Stimulated activated CD4-positive, alpha-beta T cell treated with anti-CD3 and anti-CD28 coated beads, Interleukin-2, amount 100 ng/mL, for 48 hours (primary cell): ENCODE measurements at places on chromosomes 7 and 10.
A peak's percentile ranks its signal among the peaks of the same experiment; 100 is the strongest.

DNA sequence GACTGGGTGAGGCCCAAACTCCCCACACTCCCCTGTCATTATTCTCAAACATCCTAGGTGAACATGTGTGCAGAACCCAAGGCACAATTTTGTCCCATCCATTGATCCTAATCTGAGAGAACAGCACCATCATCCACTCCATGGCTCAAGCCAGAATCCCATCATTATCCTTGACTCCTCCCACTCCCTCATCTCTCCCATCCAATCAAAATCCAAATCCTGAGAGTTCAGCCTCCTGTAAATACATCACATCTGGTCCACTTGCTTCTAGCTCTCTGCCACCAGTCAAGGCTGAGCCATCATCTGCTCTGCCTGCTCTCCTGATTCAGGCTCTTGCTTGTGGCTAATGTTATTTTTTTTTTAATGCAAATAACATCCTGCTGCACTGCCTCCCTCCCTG lies 75.9 kb upstream of the SLF2 start:
- no peak for DNase-seq

DNA sequence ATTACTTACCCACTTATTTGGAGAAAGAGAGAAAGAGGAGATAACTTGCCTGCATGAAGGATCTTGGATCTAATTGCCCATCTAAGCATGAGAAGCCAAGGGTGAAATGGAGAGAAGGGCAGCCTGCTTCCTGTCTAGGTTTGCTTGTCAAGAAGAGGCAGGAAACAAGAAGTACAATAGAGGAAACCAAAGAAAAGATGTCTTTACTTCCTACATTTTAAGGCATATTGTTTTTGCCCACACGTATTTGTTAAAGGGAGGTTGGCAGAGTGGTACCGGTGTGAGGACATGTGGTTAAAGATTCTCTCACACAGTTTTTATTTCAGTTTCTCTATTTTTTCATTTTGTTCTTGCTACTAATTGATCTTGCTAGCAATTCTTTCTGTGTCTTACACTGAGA lies 6.0 kb upstream of the TAS2R38 start:
- DNase-seq: no peak

DNA sequence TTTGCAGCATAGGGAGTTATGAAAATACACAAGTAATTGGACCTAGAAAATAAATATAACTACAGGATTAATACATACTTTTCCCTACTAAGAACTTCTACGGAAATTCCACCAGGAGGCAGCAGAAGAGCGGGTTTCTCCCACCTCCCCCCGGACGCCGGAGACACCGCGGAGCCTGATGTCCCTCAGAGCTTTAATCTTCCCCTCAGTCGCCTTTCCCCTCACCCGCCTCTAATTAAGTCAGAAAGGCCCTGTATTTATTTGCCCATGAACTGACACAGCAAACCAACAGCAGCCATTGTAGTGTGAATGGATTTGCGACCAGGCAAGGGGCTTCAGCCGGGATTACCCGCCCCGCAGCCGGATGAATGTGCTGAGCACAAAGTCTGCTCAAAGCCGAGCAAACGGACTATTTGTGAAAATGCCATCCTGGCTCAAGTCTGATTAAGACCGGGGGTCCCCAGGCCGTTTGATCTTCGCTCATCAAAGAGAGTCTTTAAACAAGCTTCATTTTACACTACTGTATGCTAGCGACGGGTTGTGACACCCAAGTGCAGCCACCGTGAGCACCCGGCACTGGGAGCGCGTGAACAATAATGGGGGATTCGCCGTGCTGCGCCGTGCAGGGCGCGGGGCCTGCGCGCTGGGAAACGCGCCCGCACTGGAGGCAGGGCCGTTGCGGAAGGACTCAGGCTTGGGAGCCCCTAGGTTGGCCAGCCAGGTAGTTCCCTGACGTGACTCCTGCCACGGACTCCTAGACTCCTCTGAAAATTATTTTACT lies 5.6 kb upstream of the DKK1 start:
- no peak for DNase-seq

GRCh38 chr7:85887133-85887532 lies 700.3 kb upstream of the SEMA3D start:
- no peak for DNase-seq

DNA sequence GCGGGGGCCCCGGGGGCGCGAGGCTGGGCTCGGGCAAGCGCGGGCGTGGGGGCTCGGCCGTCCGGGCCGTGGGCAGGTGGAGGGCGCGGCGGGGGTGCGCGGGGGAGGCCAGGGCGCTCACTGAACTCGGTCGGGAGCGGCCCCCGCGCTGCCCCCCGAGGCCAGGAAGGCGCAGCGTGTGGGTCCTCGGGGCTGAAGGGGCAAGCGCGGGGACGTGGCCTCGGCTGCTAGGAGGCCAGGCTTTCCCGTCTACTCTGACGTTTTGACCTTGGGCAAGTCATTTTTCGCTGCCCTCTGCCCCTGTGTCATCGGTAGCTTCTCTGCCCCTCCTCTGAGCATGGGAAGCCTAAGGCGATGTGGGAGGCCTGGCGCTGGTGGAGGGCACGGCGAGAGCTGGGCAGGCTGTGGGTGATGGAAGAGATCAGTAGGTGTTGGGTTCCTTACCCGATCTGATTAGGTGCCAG lies 441 bp downstream of the FBH1 start:
- peak; percentile 19 for DNase-seq

DNA sequence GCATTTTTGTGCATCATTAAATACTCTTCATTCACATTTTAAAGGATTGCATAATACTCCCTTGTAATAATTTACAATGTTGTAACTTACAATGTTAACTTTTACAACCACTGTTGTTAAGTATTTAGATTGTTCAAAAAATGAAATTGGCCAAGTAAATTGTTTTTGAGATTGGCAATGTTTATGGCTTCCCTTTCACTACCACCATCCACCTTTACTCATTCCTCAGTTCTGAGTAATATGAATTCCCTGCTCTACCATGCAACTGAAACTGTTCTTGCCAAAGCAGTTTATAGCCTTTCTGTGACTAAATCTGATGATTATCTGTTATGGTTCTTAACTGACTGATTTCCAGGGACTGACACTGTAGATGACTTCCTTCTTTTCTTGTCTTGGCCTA lies 80.5 kb upstream of the TMEM106B start:
- no peak for DNase-seq

GRCh38 chr7:94706996-94707740 lies 51.2 kb upstream of the SGCE start:
- no peak for DNase-seq

GRCh38 chr7:111765751-111766643 lies 203.7 kb upstream of the IMMP2L start:
- DNase-seq: no peak

- no peak for DNase-seq
Measured at GRCh38 chr7:754531-755412, 27.7 kb upstream of the PRKAR1B start.

DNA sequence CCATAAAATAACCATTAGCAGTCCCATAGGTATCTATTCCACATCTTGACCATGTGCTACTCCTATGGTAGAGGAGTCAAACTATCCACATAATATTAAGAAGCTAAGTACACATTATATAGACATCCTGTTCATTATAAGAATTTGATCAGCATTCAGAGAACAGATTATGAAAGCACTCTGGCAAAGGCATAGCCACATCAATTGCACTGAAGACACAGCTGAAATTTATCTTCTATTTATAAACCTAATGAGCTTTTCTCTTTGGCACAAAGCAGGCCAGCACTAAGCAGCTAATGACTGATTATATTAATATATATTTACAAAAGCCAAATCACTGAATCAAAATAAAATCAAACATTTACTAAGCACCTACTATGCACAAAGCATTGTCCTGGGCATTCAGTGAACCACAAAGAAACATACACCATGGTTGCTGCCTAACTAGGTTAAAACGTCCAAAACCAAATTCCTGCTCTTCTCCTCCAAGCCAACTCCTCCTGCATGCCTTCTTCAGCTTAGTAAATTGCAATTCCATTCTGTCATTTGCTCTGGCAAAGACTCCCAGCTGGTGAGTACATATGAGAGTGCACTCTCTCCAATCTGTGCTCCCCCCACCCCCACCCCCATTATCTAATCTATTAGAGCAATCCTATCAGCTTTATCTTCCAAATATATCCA lies 122.6 kb upstream of the ASAH2 start:
- DNase-seq: no peak

GRCh38 chr10:126124046-126124445 lies 227.7 kb downstream of the FANK1 start:
- DNase-seq: no peak

DNA sequence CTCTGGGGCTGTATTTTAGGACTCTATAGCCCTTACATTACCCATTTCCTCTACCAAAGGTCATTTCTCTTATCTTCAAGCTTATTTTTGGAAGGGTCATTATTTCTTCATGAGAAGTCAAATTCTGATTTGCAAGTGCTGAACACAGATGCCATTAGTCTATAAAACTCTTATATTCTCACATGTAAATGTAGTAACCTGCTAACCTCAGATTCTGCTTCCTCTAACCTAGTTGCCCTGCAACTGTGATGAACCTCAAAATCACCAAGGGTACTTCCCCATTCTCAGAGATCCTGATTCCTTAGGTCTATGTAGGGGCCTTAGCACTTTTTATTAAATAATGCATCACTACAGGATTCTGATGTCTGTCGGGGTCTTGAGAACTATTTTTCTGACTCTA lies 6.3 kb downstream of the FAS start:
- DNase-seq: no peak

DNA sequence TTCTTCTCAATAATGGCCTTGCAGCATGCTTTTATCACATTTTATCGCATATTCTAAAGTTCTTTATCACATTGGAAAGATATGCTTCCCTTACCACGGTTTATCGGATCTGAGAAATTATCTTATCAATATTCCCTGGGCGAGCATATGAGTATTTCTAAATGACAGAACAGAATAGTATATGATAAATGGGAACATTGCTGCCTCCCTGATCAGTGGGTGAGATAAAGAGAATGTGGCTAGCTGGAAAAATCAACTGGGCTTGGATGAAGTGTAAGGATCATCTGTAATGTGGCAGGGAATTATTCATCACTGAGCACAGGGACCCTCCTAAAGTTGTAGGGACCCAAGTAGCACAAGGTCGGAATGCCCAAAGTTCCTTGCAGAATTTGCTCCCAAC lies 667.4 kb upstream of the NRP1 start:
- no peak for DNase-seq

GRCh38 chr7:2213551-2214215 lies 19.1 kb downstream of the MAD1L1 start:
- no peak for DNase-seq

DNA sequence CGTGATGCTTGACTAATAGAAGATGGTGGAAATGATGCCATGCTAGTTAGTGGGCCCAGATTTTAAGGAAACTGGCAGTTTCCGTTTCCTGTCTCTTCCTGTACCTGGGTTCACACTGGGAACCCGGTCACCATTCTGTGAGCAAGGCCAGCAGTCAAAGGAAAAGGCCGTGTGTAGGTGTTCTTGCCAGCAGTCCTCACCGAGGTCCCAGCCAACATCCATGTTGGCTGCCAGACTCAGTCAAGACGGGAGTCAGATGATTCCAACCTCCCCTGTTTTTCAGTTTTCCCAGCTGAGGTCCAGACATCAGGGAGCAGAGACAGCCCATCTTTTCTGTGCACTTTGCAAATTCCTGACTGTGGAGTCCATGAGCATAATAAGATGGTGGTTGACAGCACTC lies 15.2 kb upstream of the PILRB start:
- no peak for DNase-seq

- DNase-seq: no peak
Measured at GRCh38 chr10:124731551-124731950, 12.6 kb downstream of the FAM53B start.

- peak; percentile 64 for DNase-seq
Measured at GRCh38 chr7:78039790-78040776, 241.5 kb downstream of the PHTF2 start.

- DNase-seq: no peak
Measured at GRCh38 chr7:113000316-113001020, 86.2 kb downstream of the GPR85 start.

DNA sequence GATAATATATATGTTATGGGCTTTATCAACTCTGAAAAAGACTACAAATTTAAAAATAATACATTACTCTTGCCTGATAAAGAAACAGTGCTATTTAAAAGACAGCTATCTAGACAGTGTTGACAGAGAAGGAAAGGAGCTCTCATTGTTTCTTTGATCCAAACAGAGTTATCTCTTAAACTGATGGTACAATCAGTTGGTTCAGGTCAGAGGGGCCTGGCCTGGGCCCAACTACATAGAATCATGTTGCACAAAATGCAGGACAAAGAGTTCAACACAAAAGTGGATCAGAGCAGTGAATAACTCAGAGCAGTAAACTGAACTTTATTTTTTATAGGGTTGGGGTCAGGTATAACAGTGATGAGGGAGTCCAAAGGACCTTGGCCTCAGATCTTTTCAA lies 33.8 kb upstream of the SEMA3D start:
- DNase-seq: no peak

DNA sequence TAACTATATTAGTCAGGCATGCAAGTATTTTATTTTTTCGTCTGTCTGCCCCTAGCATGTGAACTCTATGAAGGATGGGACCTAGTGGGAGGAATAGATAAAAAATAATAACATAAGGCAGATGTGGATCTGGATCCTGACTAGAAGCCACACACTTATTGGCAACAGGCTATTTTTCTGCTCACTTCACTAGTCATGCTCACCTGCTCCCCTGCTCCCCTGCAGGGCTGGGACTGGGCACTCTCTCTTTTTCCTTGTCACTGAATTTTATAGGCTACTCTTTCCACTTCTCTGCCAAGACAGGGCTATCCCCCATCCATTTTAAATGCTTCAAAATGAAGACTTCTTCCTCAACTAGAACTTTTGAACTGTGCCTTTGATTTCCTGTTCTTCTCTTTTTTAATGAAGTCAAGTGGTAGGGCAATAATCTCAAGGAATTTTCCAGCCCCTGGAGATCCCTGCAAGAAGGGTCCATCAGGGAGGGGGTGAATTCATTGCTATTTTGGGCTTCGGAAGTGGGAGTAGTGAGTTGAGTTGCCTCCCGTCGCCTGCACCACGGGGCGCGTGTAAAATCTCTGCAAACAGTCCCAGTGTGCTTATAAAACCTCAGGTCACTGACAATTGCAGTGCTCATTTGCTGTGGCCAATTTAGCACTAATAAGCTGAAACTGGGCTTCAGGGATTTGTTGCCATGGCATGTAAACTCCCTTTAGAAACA lies 156.7 kb upstream of the NPVF start:
- DNase-seq: no peak

DNA sequence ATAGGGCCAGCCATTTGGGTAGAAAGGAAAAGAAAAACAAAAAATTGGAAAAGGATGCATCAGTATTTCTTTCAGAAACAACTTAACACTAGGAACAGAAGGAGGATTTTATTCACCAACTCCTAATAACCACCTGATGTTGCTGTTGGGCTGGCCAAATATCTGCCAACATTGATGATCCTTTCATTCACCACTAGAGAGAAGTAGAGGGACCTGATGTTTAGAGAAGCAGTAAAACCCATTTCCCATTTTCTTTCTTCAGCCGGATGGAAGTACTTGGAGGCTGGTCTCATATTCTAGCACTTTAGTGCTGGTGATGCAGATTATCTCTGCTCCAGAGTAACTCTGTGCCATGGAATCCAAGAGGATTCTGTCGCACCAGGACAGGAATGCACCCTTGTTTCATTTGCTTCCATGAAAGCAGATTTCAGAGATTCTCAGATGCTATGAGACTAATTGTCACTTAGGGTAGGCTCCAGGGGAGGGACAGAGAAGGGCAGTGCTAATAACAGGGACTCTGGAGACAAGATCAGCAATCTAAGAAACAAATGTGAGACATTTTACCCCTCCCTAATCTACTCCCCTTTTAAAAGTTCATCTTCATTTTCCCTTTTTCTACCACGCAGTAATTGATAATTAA lies 3.1 kb downstream of the KLLN start:
- DNase-seq: no peak
